ENCODE measurements at places on chromosomes 13 and 19.
A peak's percentile ranks its signal among the peaks of the same experiment; 100 is the strongest.

- DNase-seq, result no peak
Observed at GRCh38 chr13:93723316-93723715, 496.7 kb downstream of the GPC6 start.

- DNase-seq, result no peak
Observed at GRCh38 chr19:6693056-6693471, 23.1 kb upstream of the TNFSF14 start.

DNA sequence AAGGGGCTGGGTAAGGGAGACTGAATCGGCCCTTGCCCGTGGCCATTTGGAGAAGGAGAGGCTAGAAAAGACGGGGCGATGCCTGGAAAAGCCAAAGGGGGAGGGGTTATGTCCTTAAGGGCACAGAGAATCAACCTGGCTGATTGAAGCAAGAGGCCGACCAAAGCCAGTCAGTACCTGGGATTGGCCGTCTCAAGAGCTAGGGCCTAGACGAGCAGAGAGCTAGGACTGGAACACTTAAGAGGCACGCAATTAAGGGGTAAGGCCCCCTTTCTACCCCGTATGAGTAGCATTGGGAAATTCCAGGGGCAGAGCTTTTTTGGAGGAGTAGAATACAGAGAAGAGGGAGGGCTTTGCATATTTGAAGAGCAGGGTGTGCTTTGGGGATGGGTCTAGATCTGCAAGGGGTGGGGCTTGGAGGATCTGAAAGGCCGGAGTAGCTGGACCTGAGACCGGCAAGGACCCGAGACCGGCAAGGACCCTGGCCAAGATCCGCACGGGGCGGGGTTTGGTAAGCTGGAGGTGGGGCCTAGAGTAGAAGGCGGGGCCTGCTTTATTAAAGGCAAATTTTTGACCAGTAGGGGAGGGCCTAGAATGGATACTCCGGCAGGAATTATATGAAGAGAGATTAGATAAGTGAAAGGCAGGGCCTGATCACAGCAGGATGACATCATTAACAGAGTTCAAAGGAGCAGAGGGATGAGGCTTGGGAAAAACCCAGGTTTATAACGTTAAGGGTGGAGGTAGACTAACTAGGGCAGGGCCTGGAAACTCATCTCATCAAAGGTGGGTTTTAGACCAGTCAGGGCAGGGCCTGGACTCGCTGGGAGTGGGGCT lies 10.7 kb upstream of the CACNG6 start:
- peak; percentile 81 for DNase-seq

GRCh38 chr19:34816708-34817107 lies 43.7 kb upstream of the ZNF599 start:
- no peak for DNase-seq

DNA sequence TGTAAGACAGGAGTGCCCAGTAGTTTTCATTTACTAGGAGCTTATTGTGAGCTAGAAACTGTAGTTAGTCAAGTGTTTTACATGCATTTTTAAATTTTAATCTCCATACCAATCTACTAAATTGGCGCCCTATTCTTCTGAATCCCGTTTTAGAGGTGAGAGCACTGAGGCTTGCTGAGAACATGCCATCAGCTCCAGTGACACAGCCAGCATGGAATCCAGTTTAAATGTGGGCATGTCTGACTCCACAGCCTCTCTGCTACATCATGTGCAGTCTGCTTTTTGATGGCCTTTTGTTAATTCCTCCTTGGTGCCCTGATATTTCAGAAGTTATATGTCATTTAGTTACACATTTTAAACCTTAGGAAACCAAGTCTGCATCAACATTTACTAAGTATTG lies 325.4 kb downstream of the DLEU7 start:
- no peak for DNase-seq

DNA sequence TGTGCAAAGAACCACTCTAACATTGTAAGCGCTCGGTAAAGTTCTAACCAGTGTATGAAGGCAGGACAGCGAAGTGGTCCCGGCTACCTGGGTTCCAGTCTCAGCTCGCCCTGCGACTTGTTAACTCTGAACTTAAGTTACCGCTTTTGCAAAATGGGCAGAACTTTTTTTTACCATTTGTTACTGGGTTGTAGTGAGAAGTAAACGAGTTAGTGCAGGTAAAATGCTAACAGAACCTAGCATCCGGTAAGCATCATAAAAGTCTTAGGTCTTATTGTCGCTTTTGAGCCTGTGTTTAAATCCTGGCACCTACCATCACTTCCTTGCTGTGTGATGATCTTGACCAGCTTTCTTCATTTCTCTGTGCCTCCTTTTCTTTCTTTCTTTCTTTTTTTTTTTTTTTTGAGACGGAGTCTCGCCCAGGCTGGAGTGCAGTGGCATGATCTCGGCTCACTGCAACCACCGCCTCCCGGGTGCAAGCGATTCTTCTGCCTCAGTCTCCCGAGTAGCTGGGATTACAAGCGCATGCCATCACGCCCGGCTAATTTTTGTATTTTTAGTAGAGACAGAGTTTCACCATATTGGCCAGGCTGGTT lies 734 bp upstream of the TRMT1 start:
- no peak for DNase-seq

GRCh38 chr19:54257116-54257480 lies at the start of gene LILRB5:
TSS of gene LILRB5 (minus strand) at chr19:54257273. CDS start at chr19:54257193, 80 bp downstream.
- no peak for DNase-seq

DNA sequence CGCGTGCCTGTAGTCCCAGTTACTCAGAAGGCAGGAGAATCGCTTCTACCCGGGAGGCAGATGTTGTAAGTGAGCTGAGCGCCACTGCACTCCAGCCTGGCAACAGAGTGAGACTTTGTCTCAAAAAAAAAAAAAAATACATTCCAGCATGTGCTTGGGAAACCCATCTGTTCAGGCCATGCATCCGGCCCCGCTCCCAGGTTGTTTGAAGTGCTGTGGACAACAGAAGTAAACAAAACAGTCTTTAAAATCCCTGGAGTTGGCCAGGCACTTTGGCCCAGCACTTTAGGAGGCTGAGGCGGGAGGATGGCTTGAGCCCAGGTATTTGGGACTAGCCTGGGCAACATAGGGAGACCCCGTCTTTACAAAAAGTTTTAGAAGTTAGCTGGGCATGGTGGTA lies 3.2 kb upstream of the PTPRS start:
- DNase-seq, result no peak

GRCh38 chr19:3691372-3691716 lies 8.9 kb downstream of the PIP5K1C start:
- no peak for DNase-seq

GRCh38 chr13:35621989-35622388 lies 145.5 kb upstream of the MAB21L1 start:
- DNase-seq, result no peak

DNA sequence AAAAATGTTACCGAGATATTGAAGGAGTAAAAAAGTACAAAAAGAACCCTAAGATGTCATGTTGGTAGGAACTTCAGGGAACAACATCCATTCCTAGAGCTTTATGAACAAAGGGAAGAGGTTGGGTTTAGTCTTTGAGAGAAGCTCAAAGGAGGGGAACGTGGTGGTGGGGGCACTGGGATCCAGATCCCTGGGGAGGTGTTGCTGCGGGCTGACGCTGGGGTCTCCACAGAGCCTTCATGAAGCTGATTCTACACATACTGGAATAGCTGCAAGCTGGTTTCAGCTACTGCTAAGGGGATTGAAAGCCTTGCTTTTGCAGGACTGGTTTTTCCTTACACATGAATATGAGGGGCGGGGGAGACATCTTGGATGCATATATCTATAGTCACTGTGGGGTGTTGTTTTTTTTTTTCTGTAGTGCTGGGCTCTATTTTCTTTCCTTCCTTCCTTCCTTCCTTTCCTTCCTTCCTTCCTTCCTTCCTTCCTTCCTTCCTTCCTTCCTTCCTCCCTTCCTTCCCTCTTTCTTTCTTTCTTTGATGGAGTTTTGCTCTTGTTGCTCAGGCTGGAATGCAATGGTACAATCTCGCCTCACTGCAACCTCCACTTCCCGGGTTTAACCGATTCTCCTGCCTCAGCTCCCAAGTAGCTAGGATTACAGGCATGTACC lies 6.5 kb upstream of the MZF1 start:
- DNase-seq, result no peak

GRCh38 chr13:40344270-40345148 lies 321.9 kb downstream of the FOXO1 start:
- DNase-seq, result no peak

GRCh38 chr19:17743874-17744580 lies 7.2 kb upstream of the FCHO1 start:
- no peak for DNase-seq

- DNase-seq, result no peak
Observed at GRCh38 chr13:99526549-99526948, 25.3 kb downstream of the TM9SF2 start.

DNA sequence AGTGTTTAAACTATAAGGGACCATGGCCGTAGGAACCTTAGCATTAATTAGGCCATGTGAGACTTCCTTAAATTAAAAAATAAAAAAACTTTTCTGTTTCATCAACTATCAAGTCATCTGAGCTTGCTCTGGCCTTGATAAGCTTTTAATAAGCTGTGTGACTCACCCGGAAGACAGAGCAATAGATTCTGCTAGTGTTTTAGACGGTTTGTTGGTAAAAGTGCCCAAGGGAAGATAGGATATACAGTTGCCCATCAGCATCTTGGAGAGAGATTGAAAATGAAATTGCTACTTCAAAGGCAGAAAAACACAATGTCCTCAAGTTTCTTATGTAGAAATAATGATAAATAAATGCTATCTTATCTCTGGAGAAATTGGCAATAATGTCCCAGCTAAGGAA lies 31.2 kb upstream of the RCBTB2 start:
- DNase-seq, result no peak

- DNase-seq, result no peak
Observed at GRCh38 chr19:47239610-47240296, 8.8 kb upstream of the BBC3 start.

GRCh38 chr13:111323549-111323948 lies 3.1 kb downstream of the TEX29 start:
- no peak for DNase-seq

DNA sequence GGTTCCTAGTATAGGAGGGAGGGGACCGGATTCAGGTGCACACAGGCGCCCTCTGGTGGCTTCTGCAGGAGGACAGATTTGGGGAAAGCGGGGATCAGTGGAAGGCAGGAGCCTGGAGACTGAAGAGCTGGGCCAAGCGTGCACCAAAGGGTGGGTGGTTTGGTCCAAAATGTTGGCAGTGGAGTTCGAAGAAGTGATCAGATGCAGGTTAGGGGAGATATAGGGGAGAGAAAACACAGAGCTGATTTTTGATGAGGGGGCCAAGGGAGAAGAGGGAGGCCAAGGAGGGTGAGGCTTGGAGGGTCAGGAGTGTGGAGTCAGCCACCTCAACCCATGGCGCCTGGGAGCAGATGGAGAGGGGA lies 6.8 kb upstream of the CARM1 start:
- DNase-seq, result no peak

GRCh38 chr19:29836409-29836825 lies 24.6 kb downstream of the CCNE1 start:
- DNase-seq, result no peak

DNA sequence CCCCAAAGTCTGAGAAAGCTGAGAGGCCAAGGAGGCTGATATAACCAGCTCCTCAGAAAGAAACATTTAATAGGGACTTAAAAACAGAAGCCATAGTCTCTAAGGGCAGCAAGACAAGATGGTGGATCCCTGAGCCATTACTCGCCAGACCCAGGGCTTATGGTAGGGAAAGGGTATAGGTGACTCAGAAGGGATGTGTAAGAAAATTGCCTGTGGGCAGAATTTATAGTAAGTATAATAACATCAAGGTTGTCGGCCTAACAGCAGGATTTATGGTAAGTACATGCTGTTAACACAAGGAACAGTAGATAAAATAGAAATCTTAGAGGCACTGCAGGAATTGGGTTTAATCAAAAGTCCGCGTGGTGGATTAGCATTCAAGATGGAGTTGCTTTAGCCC lies 14.7 kb downstream of the KBTBD6 start:
- no peak for DNase-seq
